ENCODE measurements at places on chromosomes 7 and 10. TPM values are rescaled to one million over a fixed set of nuclear protein-coding genes. Genes with fewer than 3 reads are reported as not detected.

The ABCF2 gene
- total RNA-seq = 24.0 TPM

The GATA3 gene
- total RNA-seq = 1.4 TPM

The LRRD1 gene
- total RNA-seq = not detected

The C10orf143 gene
- 5.8 TPM for total RNA-seq

The MBLAC1 gene
- total RNA-seq = 10.5 TPM

The CALHM3 gene
- not detected for total RNA-seq

The NPC1L1 gene
- 0.70 TPM for total RNA-seq

The ITGA8 gene
- 13.2 TPM for total RNA-seq

The MYOZ1 gene
- not detected for total RNA-seq

The PAPOLB gene
- total RNA-seq = not detected

The SEPTIN14 gene
- total RNA-seq = not detected

The ENO4 gene
- not detected for total RNA-seq

The FAM24B gene
- total RNA-seq = 5.8 TPM

The FAM25C gene
- total RNA-seq = not detected

The GNB2 gene
- total RNA-seq = 154 TPM

The POR gene
- total RNA-seq = 625 TPM

The POM121 gene
- total RNA-seq = 47.3 TPM

The GPC2 gene
- 3.8 TPM for total RNA-seq

The SEMA3C gene
- total RNA-seq = 46.0 TPM

The GNG11 gene
- 5.6 TPM for total RNA-seq

The RBM20 gene
- 1.4 TPM for total RNA-seq

The PAOX gene
- total RNA-seq = 42.4 TPM

The TLL2 gene
- total RNA-seq = 0.38 TPM

The GPR15LG gene
- 83.2 TPM for total RNA-seq

The OR2A12 gene
- total RNA-seq = not detected

The ADCY1 gene
- 0.19 TPM for total RNA-seq

The ADAM12 gene
- 0.18 TPM for total RNA-seq

The KCND2 gene
- total RNA-seq = 0.54 TPM

The CPA4 gene
- not detected for total RNA-seq

The PPP1R17 gene
- total RNA-seq = not detected

The PPP1R3C gene
- 1.1 TPM for total RNA-seq

The FKBP9 gene
- 106 TPM for total RNA-seq

The GPAM gene
- 5.9 TPM for total RNA-seq

The GTF2IRD2 gene
- 17.9 TPM for total RNA-seq

The MUC12 gene
- 11.6 TPM for total RNA-seq

The CCDC71L gene
- total RNA-seq = 24.9 TPM

The DNAJC12 gene
- total RNA-seq = 1.8 TPM

The CFAP69 gene
- total RNA-seq = 2.3 TPM

The TUBAL3 gene
- total RNA-seq = 75.2 TPM

The MET gene
- 15.6 TPM for total RNA-seq

The ANKRD30A gene
- not detected for total RNA-seq

The HOGA1 gene
- total RNA-seq = not detected

The FEZF1 gene
- not detected for total RNA-seq

The CYP3A4 gene
- total RNA-seq = 585 TPM

The CWF19L1 gene
- 15.7 TPM for total RNA-seq

The ELN gene
- total RNA-seq = 11.5 TPM

The BTAF1 gene
- total RNA-seq = 49.9 TPM

The OR2A7 gene
- 40.3 TPM for total RNA-seq

The PCLO gene
- 6.6 TPM for total RNA-seq

The LRRC18 gene
- not detected for total RNA-seq

The WEE2 gene
- total RNA-seq = not detected

The ACHE gene
- total RNA-seq = 3.3 TPM

The GTF2IRD1 gene
- 2.8 TPM for total RNA-seq

The HOXA3 gene
- total RNA-seq = 16.3 TPM

The AKR1C2 gene
- total RNA-seq = 26.4 TPM

Data from Peyer's patch (tissue), 4 donors.